ENCODE measurements at places on chromosomes 16 and 17. TPM values are rescaled to one million over a fixed set of nuclear protein-coding genes. Genes with fewer than 3 reads are reported as not detected.

DNA sequence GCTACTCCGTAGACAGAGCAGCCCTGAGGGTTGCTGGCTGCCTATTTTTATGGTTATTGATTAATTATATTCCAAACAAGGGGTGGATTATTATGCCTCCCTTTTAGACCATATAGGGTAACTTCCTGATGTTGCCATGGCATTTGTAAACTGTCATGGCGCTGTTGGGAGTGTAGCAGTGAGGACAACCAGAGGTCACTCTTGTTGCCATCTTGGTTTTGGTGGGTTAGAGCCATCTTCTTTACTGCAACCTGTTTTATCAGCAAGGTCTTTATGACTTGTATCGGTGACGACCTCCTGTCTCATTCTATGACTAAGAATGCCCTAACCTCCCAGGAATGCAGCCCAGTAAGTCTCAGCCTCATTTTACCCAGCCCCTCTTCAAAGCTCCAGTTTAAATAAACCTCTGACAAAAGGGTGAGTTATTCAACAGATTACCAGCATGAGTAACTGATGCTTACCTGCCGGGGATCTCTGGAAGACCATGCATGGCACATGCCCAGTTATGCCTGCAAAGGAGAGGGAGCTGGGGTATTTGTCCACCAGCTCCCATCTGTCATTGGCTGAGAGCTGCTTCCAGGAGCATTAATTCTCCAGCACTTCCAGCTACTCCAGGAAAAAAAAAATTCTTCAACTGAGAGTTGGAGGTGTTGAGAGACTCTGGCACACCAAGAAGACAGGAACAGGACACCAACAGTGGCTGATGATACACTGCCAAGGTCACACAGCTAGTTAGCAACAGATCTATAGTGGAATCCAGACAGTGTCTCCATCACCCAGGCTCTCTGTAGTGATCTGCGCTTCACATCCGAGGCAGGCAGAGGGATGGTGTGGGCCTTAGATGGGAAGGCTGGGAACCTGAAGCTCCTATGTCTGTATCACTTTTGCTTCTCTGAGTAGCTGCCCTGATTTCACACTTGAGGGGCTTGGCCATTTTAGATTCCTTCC is 36.6 kb upstream of the IL21R start:
- peak; percentile 59 for DNase-seq

DNA sequence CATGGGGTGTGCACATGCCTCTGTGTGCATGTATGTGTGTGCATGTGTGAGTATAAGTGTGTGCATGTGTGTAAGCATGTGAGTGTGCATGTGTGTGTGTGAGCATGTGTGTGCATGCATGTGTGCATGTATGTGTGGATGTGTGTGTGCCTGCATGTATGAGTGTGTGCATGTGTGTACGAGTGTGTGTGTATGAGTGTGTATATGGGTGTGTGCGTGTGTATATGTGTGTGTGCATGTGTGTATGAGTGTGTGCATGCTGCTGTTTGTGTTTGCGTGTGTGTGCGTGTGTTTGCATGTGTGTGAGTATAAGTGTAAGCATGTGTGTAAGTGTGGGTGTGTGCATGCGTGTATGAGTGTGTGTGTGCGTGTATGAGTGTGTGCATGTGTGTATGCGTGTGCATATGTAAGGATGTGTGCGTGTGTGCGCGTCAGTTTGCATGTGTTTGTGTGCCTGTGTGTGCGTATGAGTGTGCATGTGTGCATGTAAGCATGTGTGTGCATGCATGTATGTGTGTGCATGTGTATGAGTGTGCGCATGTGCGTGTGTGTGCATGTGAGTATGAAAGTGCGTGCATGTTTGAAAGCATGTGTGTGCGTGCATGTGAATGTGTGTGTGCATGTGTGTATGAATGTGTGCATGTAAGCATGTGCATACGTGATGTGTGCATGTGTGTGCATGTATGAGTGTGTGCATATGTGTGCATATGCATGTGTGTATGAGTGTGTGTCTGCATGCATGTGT is 8.6 kb downstream of the TPSD1 start:
- no peak for DNase-seq

DNA sequence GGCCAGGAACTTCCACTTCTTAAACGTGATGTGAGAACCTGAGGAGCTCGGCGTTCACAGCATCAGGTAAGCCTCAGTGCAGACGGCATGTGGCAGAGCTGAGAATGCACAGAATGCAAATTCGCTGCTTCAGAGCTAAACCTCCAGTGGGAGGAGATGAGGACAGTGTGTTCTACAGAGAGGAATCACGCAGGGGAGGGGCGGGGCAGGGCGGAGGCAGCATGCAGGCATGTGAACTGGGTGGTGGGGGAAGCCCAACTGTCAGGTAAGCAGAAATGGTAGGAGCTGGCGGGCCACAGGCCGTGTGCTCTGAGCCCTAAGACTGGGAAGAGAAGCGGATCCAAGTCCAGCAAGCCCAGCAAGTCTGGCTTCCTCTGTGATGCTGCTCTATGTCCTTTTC is 94.7 kb downstream of the ZNF778 start:
- no peak for DNase-seq

DNA sequence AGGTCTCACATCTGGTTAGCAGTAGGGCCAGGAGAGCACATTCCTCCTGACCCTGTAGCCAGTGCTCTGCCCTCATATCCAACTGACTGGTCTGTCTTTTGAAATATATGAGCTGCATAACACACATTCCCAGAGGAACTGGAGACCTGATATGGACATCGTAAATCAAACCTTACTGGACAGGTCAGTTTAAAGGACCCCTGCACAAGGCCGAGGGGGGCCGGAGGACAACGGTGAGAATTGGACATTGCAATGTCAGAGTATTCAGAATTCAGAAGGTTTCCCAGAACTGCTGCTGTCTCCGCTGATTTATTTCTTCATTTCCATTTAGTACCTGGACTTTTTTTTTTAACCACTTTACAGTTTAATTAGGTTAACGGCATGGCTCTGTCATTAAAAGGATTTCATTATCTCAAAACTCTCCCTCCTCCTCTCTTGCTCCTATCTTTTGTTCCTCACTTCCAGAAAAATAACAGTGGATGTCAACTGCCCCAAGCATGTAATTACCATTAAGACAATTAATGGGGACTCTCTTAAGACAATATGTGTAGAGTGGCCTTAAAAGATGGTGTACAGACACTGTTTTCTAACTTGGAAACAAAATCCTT is 4.9 kb downstream of the PMFBP1 start:
- no peak for DNase-seq

Gene DNAI2
- total RNA-seq, result not detected

- DNase-seq, result peak; percentile 31
These were observed 56.5 kb downstream of the MRM1 start for GRCh38 chr17:36657763-36658490.

DNA sequence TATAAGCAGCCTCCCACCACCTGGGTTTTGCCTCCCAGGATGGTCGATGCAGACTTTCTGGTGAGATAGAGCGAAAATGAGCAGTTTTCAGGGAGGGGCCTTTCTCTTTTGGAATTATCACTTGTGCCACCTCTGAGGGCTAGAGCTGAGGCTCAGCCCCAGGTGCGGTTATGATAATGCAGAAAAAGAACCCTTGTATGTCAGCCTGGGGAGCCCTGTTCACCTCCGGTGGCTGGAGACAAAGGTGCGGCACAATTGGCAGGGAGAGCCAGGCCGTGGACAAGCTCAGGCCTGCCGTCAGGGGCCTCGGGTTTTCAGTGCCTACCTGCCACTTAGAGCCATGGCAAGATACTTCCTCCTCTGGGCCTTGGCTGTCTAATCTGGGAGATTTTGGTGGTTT is 4.4 kb downstream of the SCPEP1 start:
- no peak for DNase-seq

- DNase-seq, result no peak
These were observed 17.3 kb downstream of the IGFBP4 start for GRCh38 chr17:40460604-40460967.

Gene GPR179
- total RNA-seq, result 0.11 TPM

Gene CEP20
- total RNA-seq, result 122 TPM

GRCh38 chr17:33137426-33137825 is 145.8 kb downstream of the SPACA3 start:
- DNase-seq, result peak; percentile 43

Gene HIGD1B
- not detected for total RNA-seq

Gene ABCA8
- not detected for total RNA-seq

DNA sequence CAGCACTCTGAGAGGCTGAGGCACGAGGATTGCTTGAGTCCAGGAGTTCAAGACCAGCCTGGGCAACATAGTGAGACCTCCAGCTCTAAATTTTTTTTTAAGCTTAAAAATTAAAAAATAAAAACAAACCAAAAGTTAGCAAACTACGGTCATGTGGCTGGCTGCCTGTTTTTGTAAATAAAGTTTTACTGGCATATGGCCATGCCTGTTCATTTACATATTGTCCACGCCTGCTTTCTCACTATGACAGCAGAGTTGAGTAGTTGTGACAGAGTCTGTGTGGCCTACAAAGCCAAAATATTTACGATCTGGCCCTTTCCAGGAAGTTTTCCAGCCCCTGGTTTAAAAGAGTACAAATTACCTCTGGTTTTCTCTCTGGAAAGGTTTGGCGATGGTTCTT is 3.3 kb downstream of the SLX4 start:
- no peak for DNase-seq

DNA sequence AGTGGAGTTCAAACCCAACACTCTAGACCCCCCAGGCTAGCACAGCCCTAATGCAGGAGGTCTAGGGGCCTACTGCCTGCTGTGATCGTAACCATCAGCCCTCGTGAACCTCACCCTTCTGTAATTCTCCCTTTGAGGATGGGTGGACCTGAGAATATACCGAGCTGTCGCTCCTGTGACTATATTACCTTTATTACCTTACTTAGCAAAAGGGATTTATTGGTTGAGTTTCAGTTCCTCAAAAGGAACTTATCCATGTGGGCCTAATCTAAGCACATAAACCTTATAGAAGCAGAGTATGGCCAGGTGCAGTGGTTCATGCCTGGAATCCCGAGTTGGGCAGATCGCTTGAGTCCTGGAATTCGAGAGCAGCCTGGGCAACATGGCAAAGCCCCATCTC is 19.2 kb upstream of the EMP2 start:
- no peak for DNase-seq

DNA sequence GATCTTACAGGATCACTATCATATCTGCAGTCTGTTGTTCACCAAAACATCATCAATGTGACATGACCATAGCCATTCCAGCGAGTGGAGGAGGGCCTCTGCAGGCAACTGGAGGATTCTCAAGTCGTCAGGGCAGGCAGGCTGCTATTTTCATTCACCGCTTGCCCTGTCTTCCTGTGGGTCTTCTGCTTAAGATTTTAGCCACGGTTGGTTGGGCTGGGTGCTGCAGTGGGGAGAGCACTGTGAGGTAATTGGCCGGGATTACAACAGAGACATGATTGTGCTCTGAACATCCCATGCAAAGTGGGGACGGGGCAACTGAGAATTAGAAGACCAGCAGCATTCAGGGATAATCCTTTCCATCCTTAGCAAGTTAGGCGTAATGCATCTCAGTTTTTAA is 245.9 kb downstream of the CPPED1 start:
- no peak for DNase-seq

Gene CCDC47
- 94.1 TPM for total RNA-seq

GRCh38 chr17:50149417-50150353 is 792 bp downstream of the PPP1R9B start:
- peak; percentile 65 for DNase-seq

GRCh38 chr17:36755586-36755985 is 154.2 kb downstream of the MRM1 start:
- peak; percentile 43 for DNase-seq

Gene KRTAP1-5
- total RNA-seq, result not detected

GRCh38 chr17:71192848-71193247 is 928.0 kb upstream of the SOX9 start:
- DNase-seq, result no peak

DNA sequence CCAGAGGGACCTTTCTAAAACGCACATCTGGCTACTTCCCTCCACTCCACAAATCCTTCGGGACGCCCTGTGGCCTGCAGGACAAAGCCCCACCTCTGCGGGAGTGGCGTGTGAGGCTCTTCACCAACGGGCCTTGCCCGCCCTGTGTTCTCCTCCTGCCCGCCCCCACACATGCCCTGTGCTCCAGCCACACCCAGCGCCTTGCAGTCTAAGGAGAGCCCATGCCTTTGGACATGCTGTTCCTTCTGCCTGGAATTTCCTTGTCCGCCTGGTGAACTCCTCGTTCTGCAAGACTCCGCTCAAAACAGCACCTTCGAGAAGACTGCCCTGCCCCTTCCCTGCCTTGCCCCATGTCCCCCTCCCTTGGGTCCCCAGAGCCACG is 7.4 kb downstream of the ELOB start:
- no peak for DNase-seq

GRCh38 chr17:61568219-61569072 is 22.6 kb downstream of the NACA2 start:
- no peak for DNase-seq

DNA sequence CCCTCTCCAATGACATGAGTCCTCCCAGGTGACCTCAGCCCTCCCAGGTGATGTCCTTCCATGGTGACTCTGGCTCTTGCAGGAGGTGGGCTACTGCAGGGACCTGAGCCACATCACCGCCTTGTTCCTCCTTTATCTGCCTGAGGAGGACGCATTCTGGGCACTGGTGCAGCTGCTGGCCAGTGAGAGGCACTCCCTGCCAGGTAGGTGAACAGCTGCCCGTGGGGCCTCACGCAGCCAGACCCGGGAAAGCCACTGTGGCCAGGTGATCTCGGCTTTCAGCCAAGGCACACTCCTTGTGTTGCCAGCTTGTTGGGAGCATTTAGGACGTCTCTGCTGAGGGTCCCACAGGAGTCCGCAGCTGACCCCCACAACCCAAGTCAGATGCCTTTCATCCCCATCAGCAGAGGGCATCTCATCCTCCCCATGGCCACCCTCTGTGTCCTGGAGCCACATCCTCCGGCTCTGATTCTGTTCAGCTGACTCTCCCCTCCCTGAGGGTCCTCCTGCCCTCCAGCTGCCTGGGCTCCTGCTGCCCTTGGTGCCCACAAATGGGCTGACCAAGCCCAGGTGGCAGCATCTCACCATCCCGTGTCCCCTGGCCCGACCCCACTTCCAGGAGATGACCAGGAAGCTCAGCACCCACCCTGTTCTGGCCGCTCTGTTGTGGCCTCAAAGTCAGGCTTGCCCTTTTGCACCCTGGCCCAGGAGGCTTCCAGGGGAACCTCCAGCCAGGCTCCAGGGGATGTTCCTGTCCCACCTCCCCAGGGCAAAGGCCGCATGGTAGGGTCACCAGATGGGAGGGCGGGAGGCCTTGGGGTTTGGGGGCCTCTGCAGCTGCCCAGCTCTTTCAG is 20.1 kb downstream of the USP6 start:
- DNase-seq, result no peak

DNA sequence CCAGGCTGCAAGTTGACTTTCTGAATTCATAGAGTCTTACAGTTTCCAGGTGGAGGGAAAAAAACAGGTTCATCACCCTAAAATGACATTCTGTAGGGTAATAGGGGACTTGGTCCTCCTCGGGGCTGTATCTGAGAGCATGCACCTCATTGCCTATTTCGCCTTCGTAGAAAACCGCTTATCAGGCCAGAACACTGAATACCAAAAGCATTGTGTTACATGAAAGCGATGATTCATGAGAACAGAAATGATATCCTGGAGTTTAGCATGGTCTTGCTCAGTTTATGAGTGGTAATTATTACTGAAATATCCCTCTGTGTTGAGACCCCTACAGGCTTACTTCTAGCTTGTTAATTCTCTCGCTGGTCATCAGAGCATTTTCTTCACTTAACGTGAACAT is 61.4 kb upstream of the ARHGAP44 start:
- DNase-seq, result peak; percentile 67

- DNase-seq, result no peak
These were observed 397.4 kb downstream of the NPIPA8 start for GRCh38 chr16:17939122-17939536.

Gene SLC16A5
- total RNA-seq, result not detected

Gene TNFRSF13B
- total RNA-seq, result not detected
